Activated CD8-positive, alpha-beta memory T cell treated with anti-CD3 and anti-CD28 coated beads for 48 hours (primary cell): ENCODE measurements at places on chromosomes 1 and 21.

GRCh38 chr1:18803151-18803791 is 56.2 kb downstream of the TAS1R2 start:
- no peak for DNase-seq

- DNase-seq: no peak
These were observed 189.0 kb upstream of the ZRANB2 start for GRCh38 chr1:71269818-71270217.

DNA sequence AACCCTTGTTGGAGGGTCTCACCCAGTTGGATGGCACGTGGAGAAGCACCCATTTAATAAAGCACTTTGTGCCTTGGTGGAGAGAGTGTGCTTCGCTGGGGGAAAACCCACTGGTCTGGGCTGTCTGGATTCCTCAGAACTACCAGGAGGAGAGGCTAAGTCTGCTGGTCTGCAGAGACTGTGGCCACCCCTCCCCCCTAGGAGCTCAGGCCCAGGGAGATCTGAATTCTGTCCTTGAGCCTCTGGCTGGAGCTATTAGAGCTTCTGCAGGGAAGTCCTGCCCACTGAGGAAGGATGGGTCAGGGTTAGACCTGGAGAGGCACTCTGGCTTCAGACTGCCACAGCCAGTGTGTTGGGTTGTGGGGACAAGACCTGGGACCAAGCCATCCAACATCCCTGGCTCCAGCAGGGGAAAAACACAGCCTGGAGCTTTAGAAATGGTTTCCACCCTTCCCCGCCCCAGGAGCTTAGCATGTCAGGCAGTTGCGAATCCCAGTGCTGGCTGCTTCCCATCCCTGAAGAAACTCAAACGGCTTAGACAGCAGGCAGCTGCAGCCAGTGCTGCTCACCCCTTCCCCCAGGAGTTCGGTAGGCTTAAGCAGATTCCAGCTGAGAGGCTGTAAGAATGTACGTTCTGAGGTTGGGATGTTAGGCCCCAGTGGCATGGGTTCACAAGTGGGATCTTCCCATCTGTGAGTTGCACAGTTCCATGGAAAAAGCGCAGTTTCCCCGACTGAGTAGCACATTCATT is 288.3 kb downstream of the TGFB2 start:
- no peak for DNase-seq

DNA sequence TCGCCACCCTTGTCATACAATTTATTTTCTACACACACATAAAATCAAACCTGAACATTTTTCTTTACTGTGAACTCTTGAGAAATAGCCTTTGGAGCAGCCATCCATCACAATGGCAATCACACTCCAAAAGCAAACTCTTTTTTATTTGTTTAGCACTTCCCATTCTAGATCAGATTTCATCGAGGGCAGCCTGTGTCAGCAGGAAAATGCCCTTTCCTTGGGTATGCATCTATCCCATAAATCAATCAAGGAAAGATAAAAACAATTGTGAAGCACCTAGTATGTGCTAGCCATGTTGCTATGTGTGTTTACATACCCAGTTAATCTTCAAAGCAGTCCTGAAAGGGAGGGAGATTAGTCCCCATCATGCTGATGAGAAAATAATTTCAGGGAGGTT is 484.1 kb upstream of the USP24 start:
- DNase-seq: no peak

DNA sequence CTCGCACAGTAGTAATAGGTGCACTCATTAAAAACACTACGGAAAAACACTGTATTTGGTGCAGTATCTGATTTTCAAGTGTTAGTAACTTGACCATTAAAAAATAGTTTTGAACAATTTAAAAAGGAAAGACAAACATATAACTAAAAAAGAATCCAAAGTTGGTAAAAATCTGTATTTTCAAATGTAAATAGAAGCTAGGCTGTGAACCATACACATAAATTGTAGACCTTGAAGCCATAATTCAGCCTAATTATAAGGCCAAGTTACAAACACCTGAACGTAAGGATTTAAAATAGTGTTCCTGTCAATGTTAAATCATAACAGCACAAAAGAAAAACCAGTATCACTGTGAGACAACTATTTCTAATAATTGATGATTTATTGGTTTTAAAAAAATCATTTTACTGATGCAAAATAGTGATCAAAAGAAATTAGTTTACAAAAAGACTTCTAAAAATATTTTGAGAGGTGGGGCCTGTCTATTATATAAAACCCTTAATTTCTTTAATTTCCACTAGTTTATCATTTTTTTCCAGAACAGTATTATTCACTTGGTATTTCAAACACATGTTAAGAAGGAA is 4.5 kb downstream of the IRF2BP2 start:
- no peak for DNase-seq

GRCh38 chr1:13699510-13699909 is 478 bp upstream of the PRDM2 start:
- peak; percentile 6 for DNase-seq

GRCh38 chr1:180881806-180882509 is 30.7 kb upstream of the KIAA1614 start:
- DNase-seq: no peak

DNA sequence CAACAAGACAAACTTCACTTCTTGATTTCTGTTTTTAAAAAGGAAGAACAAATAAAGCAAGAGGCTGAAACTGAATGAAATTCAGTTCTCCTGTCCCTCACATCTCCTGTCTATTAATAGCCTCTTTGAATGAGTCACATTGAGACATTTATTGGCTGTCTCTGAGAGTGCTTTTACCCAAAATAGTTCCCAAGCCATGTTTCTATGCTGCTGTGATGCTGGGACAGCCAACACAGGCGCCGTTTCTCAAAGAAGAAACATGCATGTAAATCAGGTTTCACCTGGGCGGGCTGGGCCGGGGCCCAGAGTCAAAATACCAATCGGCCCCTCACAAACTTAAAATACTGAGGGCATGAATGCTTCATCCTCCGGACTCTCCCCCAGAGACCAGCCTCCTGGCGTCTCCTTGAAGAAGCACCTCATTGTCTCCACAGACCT is 105.2 kb downstream of the EDEM3 start:
- DNase-seq: no peak

GRCh38 chr21:41869771-41870170 is 9.4 kb downstream of the PRDM15 start:
- DNase-seq: no peak

- no peak for DNase-seq
These were observed 59.7 kb downstream of the MRPL37 start for GRCh38 chr1:54259546-54260140.

GRCh38 chr1:198068285-198068684 is 88.5 kb upstream of the NEK7 start:
- no peak for DNase-seq

DNA sequence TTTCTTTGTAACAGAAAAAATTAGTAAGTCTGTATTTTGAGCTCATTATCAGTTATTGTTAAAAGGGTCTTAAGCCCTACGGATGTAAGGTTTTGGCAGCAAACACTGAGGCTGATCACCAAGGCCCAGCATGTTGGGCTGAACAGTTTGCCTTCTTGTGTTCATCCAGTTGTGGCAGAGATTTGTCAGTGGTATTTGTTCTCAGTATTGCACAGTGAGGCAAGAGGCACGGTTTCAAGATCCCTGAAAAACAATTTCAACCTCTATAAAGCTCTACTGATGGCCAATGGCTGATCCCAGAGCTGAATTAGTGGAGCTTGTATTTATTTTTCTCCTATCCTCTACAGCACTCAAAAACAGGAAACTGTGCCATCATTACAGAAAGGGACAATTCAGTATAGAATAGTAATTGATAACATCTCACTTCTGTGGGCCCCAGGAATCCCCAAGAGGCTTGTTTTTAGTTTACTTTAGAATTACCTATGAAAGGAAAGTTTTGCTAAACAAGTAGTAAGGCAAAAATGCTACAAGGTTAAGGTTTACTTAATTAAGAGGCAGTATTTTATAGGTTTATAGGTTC is 191.8 kb upstream of the RAB4A start:
- DNase-seq: no peak

DNA sequence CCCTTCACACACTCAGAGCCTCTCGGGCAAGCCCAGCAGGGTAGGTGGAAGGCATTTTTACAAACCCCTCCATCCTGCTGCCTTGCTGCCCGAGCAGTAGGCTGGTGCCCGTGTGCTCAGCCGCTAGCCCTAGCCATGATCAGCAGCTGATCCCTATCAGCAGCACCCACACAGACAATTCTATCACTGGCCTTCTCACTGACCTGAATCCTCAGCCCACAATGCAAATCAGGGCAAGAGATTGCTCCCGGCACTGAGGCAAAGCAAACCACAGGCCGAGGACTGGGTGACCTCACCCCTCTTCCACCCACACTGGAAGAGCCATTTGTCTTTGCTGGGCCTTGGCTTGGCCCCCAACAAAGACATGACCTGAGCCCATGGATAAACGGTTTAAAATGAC is 895 bp upstream of the PDZK1 start:
- no peak for DNase-seq
